ENCODE measurements at places on chromosomes 5 and 9. TPM values are rescaled to one million over a fixed set of nuclear protein-coding genes. Genes with fewer than 3 reads are reported as not detected.

Gene CDK9
- 87.8 TPM for total RNA-seq

- no peak for ATAC-seq
Observed at GRCh38 chr9:107163370-107163769, 119.7 kb upstream of the RAD23B start.

DNA sequence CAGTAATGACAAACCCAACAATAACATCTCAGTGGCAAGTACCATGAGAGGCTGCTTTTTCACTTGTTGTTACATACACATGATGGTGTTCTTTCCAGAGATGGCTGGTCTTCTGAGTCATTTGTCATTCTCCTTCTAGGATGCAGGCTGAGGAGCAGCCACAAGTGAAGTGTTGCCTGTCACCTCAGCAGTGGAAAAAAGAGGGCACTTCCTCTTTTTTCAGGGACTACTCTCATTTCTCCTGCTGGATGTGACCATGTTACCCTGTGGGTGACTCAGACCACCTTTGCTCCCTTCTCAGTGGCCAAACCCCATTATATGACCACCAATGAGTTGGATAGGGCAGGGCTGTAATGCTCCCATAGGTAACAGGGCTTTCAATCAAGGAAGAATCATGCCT lies 587.0 kb upstream of the ADAMTS16 start:
- peak; percentile 19 for ATAC-seq

GRCh38 chr9:129953736-129954135 lies 89.3 kb downstream of the FNBP1 start:
- no peak for ATAC-seq

DNA sequence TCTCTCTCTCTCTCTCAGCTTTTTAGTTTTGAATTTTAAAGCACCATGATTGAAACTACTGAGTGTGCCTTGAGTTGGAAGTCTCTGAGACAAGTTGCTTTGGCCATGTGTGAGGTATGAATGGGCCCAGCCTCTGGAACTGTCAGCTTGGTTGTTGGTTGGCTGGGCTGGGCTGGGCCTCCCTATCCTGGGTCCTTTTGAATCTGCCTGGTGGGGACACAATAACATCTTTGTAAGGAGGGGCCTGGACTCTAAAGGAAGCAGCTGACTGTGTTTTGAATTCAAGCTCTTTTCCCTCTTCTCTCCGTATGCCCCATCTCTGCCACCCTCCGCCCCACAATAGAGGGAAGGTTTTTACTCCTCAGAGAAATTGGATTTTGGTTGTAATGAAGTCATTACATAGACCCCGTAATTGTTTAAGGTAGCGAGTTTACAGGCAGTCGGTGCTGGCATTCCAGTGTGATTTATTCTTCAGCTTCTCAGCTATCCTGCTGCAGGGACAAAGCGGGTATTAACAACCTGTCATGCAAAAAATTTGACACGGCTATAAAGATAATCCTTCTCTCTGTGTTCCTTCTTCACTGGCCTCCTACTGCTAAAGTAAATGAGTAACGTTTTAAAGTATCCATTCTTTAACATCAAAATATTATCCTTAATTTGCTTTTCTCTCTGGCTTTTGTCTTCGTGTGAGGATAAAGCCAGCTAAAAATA lies 105.4 kb downstream of the DAPK1 start:
- no peak for ATAC-seq

DNA sequence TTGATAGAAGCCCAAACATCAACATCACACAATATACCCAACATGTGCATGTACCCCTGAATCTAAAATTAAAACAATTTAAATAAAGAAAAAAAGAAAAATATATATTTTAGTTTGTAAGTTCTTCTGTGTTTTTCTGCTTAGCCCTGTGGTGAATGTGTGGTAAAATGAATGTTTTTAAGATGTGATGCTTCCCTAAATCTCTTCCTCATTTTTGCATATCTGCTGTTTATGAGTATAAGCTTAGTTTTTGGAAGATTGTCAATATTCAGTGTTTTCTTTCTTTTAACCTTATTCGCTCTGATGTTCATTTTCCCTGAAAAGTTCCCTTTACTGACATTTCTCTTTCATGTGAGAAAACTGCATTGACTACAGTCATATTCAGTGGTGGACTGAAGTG lies 44.4 kb upstream of the DAB2 start:
- no peak for ATAC-seq

GRCh38 chr9:134063088-134063570 lies 4.7 kb downstream of the BRD3 start:
- ATAC-seq: no peak

DNA sequence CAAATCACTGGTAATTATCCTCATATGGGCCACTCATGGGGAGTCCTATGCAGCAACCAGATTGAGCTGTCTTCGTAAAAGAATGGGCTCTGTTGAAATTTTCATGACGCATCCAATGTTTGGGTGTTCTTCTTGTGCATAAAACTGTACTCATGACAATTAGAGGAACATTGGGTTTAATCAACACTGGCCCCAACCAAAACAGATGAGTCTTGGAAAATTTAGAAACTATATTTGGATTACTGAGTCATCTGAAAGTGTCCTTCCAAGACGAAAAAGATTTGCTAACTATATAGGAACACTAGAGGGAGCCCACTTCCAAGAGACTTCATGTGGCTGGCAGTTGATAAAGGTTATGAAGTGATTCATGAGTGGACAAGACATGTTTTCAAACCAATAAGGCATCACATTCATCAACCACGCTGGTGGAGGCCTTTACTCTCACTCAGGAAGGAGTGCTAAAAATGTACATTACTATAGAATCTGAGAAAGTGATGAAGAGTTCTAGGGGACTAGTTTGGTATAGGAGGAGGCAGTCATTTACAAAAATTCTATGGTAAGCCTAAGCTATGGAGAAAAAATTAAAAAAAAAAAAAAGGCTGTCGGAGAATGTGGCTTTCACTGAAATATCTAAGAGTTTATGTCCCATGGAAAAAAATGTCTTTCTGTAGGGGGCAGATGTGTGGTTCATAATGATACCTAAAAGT lies 313.5 kb downstream of the PRDM9 start:
- ATAC-seq: peak; percentile 59

DNA sequence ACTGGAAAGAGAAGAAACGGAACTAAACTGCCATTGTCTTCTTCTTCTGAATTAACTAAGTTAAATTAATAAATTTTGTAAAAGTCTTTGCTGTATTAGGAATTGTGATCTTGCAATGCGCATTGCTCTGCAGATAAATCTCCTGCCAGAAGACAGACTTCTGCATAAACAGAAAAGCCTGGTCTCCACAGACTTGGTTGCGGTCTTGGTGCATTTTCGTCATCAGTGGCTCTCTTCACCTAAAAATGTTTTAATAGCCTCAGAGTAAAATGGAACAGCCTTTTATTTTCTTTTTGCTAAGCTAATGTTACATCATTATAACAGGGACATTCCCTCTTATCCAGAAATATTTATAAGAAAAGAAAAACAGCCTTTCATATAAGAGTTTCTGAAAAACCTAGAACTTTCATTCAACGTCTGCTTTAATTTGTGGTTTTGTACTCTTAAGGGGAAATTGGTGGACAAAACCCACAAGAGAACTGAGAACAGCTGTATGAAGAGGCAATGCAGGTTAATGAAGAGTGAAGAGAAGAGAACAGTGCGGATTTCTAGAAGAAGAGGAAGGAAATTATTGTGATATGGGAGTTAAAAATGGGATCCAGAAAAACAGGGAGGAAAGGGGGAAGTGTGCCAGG lies 10.1 kb downstream of the IFNA5 start:
- ATAC-seq: no peak

Gene TTC33
- 26.5 TPM for total RNA-seq

- peak; percentile 57 for ATAC-seq
Observed at GRCh38 chr5:91072881-91073280, 310.2 kb downstream of the ARRDC3 start.

Gene OMD
- total RNA-seq: 11.4 TPM

DNA sequence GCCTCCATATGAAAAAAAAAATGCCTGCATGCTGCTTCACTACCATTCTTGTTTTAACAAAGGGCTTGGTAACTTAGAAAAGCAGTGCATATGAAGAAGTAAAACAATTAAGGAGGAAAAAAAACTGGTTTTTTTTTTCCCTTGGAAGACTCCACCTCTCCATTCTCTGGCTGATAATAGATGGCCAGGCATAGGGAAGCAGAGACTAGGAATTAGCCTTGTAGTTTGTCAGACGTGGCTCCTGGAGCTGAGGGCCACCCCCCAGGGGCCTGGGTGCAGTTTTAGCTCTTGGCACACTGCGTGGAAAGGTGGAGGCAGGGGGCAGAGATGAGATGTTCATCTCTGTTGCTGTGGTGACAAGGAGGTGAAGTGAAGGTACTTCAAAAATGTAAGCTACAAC lies 42.7 kb downstream of the WDR36 start:
- ATAC-seq: no peak

DNA sequence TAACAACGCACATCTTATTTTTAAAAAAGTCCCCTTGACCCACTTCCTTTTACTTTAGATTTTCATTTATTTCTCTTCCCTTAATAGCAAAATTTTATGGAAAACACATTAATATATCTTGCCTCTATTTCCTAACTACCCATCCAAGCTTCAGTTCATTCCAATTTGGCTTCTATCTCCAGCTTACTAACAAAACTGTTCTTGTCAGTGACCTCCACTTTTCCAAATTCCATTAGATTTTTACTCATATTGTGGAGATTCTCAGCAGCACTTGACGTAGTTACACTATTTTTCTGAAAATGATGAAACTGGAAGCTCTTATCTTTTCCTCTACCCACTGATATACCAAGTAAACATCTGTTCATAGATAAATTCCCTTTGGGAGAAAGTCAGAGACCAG lies 46.5 kb upstream of the ADAMTS19 start:
- no peak for ATAC-seq
